ENCODE measurements at places on chromosomes 12 and 14. TPM values are rescaled to one million over a fixed set of nuclear protein-coding genes. Genes with fewer than 3 reads are reported as not detected.

DNA sequence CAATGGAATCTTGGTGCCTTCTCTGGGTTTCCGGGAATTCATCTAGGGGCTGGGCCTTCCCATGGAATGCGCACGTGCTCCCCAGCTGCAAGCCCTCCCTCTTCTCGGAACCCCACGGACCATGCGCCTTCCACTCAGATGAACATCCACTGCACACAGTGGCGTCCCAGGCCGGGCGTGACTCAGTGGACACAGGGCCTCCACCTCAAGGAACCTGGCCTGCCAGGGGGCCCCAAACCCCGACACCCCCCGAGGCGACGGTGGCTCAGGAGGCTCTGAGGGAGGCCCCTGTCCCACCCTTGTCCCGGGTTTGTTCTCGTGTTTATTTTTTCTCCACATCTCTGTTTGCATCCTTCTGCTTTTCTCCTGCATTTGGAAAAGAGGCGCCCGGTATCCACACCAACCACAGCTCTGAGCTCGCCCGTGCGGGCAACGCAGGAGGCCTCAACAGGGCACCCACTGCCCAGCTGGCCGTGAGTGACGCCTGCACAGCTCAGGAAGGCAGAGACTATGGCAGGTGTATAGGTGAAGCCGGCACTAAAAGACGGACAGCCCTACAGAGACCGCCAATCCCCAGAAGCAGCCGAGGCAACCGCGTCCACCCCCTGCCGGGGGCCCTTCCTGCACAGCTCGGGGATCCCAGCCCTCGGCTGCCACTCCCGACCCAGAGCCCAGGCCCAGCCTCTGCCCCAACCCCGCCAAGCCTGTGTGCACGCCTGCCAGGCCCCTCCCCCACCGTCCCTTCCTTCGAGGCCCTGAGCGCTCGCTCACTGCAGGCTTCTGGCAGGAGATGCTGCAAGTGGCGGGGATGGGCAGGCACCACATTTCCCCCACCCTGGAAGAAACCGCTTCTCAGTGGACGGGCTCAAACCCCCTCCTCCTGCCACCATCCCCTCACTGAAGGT lies 23.8 kb upstream of the GALNT9 start:
- H3K4me1 ChIP-seq, result peaks cover 13% of the 10 kb centered on the region
- H3K27ac ChIP-seq, result no peak overlapping the region
- peaks cover 14% of the 10 kb centered on the region for H3K27me3 ChIP-seq
- no peaks in the 10 kb centered on the region for H3K36me3 ChIP-seq

GRCh38 chr12:12534975-12535374 lies 27.7 kb downstream of the DUSP16 start:
- no peaks in the 10 kb centered on the region for H3K27me3 ChIP-seq
- H3K27ac ChIP-seq, result no peak overlapping the region
- no peaks in the 10 kb centered on the region for H3K36me3 ChIP-seq

DNA sequence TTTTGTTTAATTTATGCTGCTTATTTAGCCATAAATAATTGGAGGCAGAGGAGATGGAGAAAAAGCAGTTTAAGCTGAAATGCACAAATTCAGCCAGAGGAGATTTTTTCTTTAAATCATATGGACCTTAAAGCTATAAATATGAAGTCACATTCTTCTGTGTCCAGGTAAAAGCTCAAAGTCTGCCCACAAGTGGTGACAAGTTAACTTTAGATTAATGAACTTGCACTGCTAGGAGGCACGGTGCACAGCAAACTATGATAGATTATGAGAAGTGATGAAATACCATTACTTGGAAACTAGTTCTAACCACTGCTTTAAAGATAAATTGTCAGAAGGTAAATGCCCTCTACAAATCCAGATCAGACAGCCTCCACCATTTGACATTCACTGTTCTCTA lies 69.0 kb downstream of the IFT81 start:
- H3K27me3 ChIP-seq, result no peaks in the 10 kb centered on the region
- H3K4me3 ChIP-seq, result no peak overlapping the region
- no peaks in the 10 kb centered on the region for H3K4me1 ChIP-seq

GRCh38 chr12:107029081-107029480 lies 42.1 kb upstream of the MTERF2 start:
- DNase-seq, result no peak
- H3K27me3 ChIP-seq, result no peaks in the 10 kb centered on the region
- peaks cover 18% of the 10 kb centered on the region for H3K4me1 ChIP-seq
- H3K4me3 ChIP-seq, result no peak overlapping the region
- H3K27ac ChIP-seq, result peak overlapping the region; percentile 31
- H3K36me3 ChIP-seq, result no peaks in the 10 kb centered on the region

GRCh38 chr12:59708484-59708883 lies 112.7 kb downstream of the SLC16A7 start:
- no peaks in the 10 kb centered on the region for H3K27me3 ChIP-seq
- H3K4me1 ChIP-seq, result no peaks in the 10 kb centered on the region
- no peak for DNase-seq
- no peak overlapping the region for H3K4me3 ChIP-seq

GRCh38 chr14:83909507-83909906 lies 1620.4 kb upstream of the FLRT2 start:
- H3K27me3 ChIP-seq, result no peaks in the 10 kb centered on the region
- H3K4me3 ChIP-seq, result no peak overlapping the region
- H3K36me3 ChIP-seq, result no peaks in the 10 kb centered on the region
- DNase-seq, result no peak
- no peaks in the 10 kb centered on the region for H3K4me1 ChIP-seq

DNA sequence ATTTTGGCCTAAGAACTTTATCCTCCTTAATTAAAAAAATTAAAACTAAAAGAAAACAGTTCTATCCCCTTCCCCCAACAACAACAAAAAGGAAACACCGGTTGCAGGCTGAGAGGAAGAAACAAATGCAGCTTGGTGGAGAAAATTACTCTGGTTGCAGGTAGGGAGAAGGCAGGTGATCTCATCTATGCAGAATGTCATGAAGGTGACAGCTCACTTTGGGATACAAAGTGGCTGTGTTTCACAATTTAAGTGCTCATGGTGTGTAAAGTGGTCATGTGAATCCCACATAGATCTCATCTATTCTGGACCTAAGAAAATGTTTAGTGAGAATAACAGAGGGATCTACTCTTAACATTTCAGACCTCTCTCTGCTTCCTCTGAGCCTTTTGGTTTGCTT lies 219.7 kb upstream of the PKP2 start:
- no peaks in the 10 kb centered on the region for H3K4me1 ChIP-seq
- no peak overlapping the region for H3K4me3 ChIP-seq
- no peaks in the 10 kb centered on the region for H3K36me3 ChIP-seq
- no peak overlapping the region for H3K27ac ChIP-seq

- peaks cover 40% of the 10 kb centered on the region for H3K4me1 ChIP-seq
- peak overlapping the region; percentile 75 for H3K27ac ChIP-seq
- H3K36me3 ChIP-seq, result peaks cover 26% of the 10 kb centered on the region
- DNase-seq, result peak; percentile 46
- no peak overlapping the region for H3K4me3 ChIP-seq
These were observed 25.6 kb downstream of the VPS37B start for GRCh38 chr12:122870163-122870842.

GRCh38 chr12:131677699-131678098 lies 33.2 kb upstream of the SFSWAP start:
- H3K27ac ChIP-seq, result no peak overlapping the region
- DNase-seq, result no peak
- H3K4me3 ChIP-seq, result no peak overlapping the region
- H3K36me3 ChIP-seq, result no peaks in the 10 kb centered on the region

DNA sequence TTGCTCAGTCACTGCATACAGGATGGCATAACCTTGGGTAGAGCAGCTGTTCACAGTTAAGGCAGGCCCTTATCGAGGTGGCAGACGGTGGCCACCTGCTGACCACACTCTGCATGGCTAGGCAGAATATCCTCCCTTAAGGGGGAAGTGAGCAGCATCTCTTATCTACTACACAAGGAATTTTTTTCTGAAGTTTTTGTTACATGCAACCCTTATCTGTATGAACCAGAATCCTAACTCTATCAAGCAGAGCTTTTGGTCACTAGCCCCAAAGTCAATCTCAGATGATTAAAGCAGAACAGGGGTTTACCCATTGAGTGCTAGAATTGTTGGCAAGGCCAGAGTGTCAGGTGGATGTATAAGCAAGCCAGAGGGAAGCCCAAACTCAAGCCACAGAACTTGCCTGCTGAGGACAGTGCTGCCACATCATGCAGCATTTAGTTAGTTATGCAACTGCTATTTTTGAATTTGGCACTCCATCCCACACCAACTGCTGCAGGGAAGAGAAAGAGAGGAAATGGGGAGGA lies 192.8 kb downstream of the TBX5 start:
- no peaks in the 10 kb centered on the region for H3K36me3 ChIP-seq
- H3K4me3 ChIP-seq, result no peak overlapping the region
- no peaks in the 10 kb centered on the region for H3K4me1 ChIP-seq
- peaks cover 13% of the 10 kb centered on the region for H3K27me3 ChIP-seq
- no peak for DNase-seq

GRCh38 chr12:48940181-48940580 lies 14.9 kb upstream of the FKBP11 start:
- no peak for DNase-seq
- H3K4me3 ChIP-seq, result no peak overlapping the region
- no peak overlapping the region for H3K27ac ChIP-seq
- H3K4me1 ChIP-seq, result no peaks in the 10 kb centered on the region
- no peaks in the 10 kb centered on the region for H3K27me3 ChIP-seq
- peaks cover 42% of the 10 kb centered on the region for H3K36me3 ChIP-seq

DNA sequence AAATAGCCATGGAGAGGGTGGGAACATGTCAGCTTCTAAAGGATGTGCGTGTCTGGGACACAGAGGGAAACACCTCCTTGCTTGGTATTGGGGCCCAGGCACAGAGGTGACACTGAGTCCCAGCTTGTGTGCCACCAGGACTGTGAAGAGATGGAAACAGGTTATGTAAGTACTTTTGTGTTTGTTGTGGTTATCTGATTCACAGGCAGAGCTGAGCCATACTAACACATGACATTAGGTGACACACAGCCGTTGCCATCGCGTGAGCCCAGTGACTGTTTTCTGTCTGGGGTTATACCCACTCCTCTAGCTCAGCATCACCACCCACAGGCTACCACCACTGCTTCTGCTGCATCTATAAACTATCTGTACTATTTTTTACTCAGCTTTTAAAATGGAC lies 12.1 kb upstream of the FLVCR2 start:
- no peak overlapping the region for H3K27ac ChIP-seq
- no peak for DNase-seq
- H3K36me3 ChIP-seq, result no peaks in the 10 kb centered on the region
- H3K4me1 ChIP-seq, result no peaks in the 10 kb centered on the region
- no peak overlapping the region for H3K4me3 ChIP-seq

GRCh38 chr12:106601031-106601430 lies 18.2 kb downstream of the RFX4 start:
- H3K27me3 ChIP-seq, result no peaks in the 10 kb centered on the region
- H3K27ac ChIP-seq, result no peak overlapping the region
- no peaks in the 10 kb centered on the region for H3K4me1 ChIP-seq
- no peak overlapping the region for H3K4me3 ChIP-seq

- peaks cover 54% of the 10 kb centered on the region for H3K4me1 ChIP-seq
- DNase-seq, result no peak
- no peaks in the 10 kb centered on the region for H3K36me3 ChIP-seq
- no peaks in the 10 kb centered on the region for H3K27me3 ChIP-seq
- no peak overlapping the region for H3K4me3 ChIP-seq
These were observed 8.3 kb downstream of the MAP4K5 start for GRCh38 chr14:50524060-50524459.

DNA sequence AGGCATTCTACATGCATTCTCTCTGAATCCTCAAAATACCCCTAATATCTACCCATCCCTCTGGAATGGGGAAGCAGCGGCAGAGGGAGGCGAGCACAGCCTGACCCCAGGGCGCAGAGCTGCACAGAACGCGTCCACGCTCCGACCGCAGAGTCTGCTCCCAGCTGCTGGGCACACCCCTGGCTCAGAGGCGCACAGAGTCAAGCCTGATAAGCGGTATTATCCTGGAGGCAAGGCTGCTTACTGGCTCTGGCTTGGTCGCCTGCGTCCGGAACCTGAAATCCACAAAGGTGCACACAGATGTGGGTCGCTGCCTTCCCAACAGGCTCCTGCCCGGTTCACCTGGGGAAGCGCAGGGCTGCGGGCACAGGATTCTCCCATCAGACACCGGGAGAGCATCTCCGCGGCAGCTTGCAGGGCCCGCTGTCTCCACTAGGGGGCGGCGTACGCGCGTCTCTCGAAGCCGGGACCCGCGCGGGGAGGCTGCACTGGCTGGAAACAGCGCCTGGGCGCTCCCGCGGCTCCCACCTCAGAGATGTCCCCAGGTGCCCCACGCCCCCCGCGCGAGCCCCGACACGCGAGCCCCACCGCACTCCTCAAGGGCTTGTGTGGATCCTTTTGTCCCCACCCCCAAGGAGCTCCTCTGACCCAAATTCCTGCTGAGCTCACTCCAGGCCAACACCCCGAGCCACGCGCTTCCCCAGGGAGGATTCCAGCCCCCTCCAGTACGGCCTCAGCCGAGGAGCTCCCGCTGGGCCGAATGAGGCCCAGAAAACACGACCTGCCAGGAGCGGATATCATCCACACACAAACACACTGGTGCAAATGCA lies 120.1 kb upstream of the FZD10 start:
- H3K36me3 ChIP-seq, result no peaks in the 10 kb centered on the region
- no peaks in the 10 kb centered on the region for H3K4me1 ChIP-seq
- H3K27me3 ChIP-seq, result peaks cover 7% of the 10 kb centered on the region
- no peak overlapping the region for H3K27ac ChIP-seq

- no peak overlapping the region for H3K4me3 ChIP-seq
- no peak for DNase-seq
- H3K36me3 ChIP-seq, result no peaks in the 10 kb centered on the region
- no peak overlapping the region for H3K27ac ChIP-seq
- H3K27me3 ChIP-seq, result no peaks in the 10 kb centered on the region
These were observed 106.8 kb downstream of the CALM1 start for GRCh38 chr14:90503582-90503981.

DNA sequence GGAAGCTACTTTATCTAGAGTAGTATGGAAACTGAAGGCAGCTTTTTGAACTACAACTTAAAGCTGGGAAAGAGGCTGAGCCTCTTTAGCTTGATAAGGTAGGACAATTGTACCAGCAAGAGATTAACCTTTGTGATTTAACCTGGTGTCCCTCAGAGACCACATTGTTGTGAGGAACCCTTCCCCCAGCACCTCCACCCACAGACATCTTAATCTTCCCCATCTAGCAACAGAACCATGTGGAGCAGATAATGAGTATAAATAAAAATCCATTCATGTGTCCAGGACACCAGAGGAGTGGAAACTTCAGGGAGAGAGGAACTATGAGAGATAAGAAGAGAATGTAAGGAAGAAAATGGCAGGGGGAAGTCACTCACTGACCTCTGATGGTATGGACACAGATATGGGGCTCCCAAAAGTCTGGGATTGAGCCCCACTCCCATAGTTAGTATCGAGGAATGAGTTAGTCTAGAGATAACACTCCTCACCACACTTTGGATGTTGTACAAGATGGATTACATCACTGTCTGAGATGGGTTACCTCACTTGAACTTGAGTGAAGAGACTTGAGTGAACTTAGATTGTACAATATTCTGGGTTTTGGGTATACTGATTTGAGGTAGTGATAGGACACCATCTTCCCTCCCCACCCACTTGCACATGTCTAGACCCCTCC lies 33.9 kb upstream of the SLC38A2 start:
- H3K4me1 ChIP-seq, result peaks cover 44% of the 10 kb centered on the region
- H3K36me3 ChIP-seq, result no peaks in the 10 kb centered on the region
- no peaks in the 10 kb centered on the region for H3K27me3 ChIP-seq
- H3K27ac ChIP-seq, result no peak overlapping the region
- no peak overlapping the region for H3K4me3 ChIP-seq
- DNase-seq, result no peak

The TTC9 gene
- 0.16 TPM for total RNA-seq

The INSM2 gene
- not detected for total RNA-seq

The DHRS2 gene
- not detected for total RNA-seq

The DNAH10 gene
- total RNA-seq, result not detected

The ARMH4 gene
- total RNA-seq, result 6.6 TPM

The CTSG gene
- 0.99 TPM for total RNA-seq

The MMP17 gene
- total RNA-seq, result 3.6 TPM

The TAS2R46 gene
- total RNA-seq, result 5.0 TPM

The C12orf76 gene
- 20.1 TPM for total RNA-seq

The KCNH3 gene
- not detected for total RNA-seq

The TMEM233 gene
- not detected for total RNA-seq
